ENCODE measurements at places on chromosomes 11 and 22. TPM values are rescaled to one million over a fixed set of nuclear protein-coding genes. Genes with fewer than 3 reads are reported as not detected.

DNA sequence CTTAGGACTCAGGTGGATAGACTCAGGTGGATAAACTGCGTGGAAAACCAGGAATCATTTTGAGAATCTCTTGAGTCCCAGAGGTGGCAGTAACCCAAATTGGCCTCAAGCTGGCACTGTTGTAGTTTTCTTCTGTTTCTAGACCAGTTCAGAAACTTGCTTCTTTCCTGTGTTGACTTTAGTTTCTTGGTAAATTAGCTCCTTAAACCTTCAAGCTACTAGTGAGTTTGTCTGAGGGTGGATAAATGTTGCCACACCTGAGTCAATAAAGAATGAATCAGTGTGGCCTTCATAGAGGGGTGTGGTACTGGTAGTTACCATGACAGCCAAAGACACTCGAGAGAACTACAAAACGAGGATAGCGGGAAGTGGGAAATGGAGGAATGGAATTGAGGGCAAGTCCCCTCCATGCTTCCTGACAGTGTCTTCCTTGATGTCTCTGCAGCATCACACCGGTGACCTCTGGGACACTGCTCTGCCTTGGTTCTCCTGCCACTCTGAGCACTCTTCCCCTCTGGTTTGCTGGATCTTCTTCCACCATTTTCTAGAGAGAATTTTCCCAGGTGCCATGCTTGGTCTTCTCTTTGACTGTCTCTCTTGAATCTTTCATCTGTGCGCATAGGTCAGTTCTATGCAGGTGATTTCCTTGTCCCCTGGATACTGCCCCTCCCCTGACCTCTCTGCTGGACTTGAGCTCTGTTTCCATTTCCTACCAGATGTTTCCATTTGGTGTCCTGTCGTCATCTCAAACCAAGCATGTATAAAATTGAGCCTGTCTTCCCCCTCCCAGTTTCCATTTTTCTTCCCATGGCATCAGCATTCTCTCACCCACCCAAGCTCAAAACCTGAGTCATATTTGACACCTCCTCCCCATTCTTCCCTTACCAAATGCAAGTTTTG, 7.2 kb downstream of the POLD4 start:
- no peak for DNase-seq
- H3K4me1 ChIP-seq = peaks cover 30% of the 10 kb centered on the region
- H3K36me3 ChIP-seq = peaks cover 2% of the 10 kb centered on the region
- H3K27ac ChIP-seq = peak overlapping the region; percentile 21
- H3K27me3 ChIP-seq = no peaks in the 10 kb centered on the region

The NLRP14 gene
- total RNA-seq = 0.13 TPM

GRCh38 chr11:35139722-35140282, 831 bp downstream of the CD44 start:
- peak overlapping the region; percentile 88 for H3K4me3 ChIP-seq
- H3K36me3 ChIP-seq = peaks cover 46% of the 10 kb centered on the region
- no peaks in the 10 kb centered on the region for H3K27me3 ChIP-seq
- no peak for DNase-seq

DNA sequence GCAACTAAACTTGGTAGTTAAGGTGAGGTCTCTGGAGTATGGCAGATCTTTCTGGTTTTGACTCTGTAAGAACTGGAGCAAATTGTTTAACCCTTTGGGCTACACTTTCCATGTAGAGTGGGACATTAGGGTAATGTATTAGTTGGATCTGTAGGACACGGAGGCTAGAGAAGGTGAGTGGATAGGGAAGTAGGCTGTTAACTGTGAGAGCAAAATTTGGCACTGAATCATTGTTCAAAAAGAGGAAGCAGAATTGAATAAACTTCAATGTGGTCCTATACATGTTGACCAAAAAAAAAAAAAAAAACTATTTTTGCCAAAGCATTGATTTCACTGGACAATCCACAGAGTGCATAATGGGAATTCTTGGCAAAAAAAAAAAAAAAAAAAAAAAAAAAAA, 370.2 kb upstream of the CHORDC1 start:
- H3K27me3 ChIP-seq = no peaks in the 10 kb centered on the region
- no peak for DNase-seq
- no peak overlapping the region for H3K27ac ChIP-seq

DNA sequence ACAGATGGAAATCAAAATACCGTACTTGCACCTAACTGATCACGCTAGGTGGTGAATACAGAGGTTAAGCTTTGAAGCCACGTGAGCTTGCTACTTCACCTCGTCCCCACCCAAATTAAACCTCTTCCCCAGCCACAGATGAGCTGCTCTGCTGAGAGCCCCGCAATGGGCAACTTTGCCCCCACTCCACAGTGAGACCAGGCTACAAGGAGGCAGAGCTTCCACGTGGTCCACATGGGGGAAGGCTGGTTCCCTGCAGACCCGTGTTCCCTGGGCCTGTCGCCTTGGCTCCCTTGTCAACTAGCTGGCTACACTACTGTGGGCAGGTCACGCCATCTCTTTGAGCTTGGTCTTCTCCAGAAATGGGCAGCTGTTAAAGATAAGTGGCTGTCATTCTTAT, 10.9 kb downstream of the CD5 start:
- H3K27me3 ChIP-seq = no peaks in the 10 kb centered on the region
- H3K4me1 ChIP-seq = peaks cover 91% of the 10 kb centered on the region
- peak overlapping the region; percentile 49 for H3K4me3 ChIP-seq
- DNase-seq = no peak

DNA sequence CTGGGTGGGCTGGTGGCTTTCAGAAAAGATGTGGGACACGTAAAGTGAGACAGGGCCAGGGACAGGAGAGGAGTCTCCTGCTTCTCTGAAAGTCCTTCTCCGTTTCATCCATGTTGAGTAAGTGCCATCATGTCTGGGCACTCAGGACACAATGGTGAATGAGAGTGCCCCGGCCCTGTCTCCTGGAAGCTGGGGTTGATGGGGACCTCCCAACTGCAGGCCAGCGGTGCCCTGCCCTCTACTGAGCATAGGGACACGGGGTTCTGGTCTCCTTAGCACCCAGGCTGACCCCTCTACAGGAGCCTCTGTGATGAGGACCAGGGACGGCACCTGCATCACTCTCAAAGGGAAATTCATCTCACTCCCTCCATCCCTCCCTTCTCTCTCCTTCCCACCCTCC, 772.3 kb downstream of the BRD1 start:
- no peak overlapping the region for H3K4me3 ChIP-seq
- DNase-seq = no peak
- H3K36me3 ChIP-seq = no peaks in the 10 kb centered on the region
- no peaks in the 10 kb centered on the region for H3K4me1 ChIP-seq

- no peaks in the 10 kb centered on the region for H3K4me1 ChIP-seq
- H3K4me3 ChIP-seq = no peak overlapping the region
- DNase-seq = no peak
- H3K27ac ChIP-seq = no peak overlapping the region
- H3K27me3 ChIP-seq = no peaks in the 10 kb centered on the region
These were observed 126.2 kb downstream of the BCR start for GRCh38 chr22:23306438-23306921.

- H3K27ac ChIP-seq = no peak overlapping the region
- H3K27me3 ChIP-seq = peaks cover 3% of the 10 kb centered on the region
- no peaks in the 10 kb centered on the region for H3K36me3 ChIP-seq
- no peak for DNase-seq
- no peak overlapping the region for H3K4me3 ChIP-seq
These were observed 90.1 kb downstream of the PHF21B start for GRCh38 chr22:44919691-44920090.

The CASP5 gene
- not detected for total RNA-seq

DNA sequence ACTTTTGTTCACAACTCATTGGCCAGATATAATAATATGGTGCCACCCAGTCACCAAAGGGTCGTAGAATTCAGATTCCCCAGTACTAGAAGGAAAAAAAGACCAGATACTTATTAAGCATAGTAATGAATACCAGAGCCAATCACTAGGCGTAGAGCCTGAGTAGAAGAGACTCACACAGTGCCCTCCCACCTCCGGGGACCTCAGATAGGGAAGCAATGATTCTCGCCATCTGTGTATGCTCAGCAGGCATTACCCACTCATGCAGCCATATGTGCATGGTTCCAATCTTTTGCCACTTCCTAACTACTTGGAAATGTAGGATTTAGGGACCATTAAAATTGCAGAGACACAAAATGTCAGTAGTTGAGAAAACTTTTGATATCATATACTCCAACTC, 85.3 kb downstream of the C11orf87 start:
- no peaks in the 10 kb centered on the region for H3K36me3 ChIP-seq
- H3K4me3 ChIP-seq = no peak overlapping the region
- H3K4me1 ChIP-seq = no peaks in the 10 kb centered on the region
- H3K27me3 ChIP-seq = no peaks in the 10 kb centered on the region
- no peak overlapping the region for H3K27ac ChIP-seq
- DNase-seq = no peak

- H3K36me3 ChIP-seq = peaks cover 85% of the 10 kb centered on the region
- no peaks in the 10 kb centered on the region for H3K27me3 ChIP-seq
- peak overlapping the region; percentile 61 for H3K27ac ChIP-seq
- peaks cover 58% of the 10 kb centered on the region for H3K4me1 ChIP-seq
These were observed 35.1 kb downstream of the APOL1 start for GRCh38 chr22:36287881-36288515.

DNA sequence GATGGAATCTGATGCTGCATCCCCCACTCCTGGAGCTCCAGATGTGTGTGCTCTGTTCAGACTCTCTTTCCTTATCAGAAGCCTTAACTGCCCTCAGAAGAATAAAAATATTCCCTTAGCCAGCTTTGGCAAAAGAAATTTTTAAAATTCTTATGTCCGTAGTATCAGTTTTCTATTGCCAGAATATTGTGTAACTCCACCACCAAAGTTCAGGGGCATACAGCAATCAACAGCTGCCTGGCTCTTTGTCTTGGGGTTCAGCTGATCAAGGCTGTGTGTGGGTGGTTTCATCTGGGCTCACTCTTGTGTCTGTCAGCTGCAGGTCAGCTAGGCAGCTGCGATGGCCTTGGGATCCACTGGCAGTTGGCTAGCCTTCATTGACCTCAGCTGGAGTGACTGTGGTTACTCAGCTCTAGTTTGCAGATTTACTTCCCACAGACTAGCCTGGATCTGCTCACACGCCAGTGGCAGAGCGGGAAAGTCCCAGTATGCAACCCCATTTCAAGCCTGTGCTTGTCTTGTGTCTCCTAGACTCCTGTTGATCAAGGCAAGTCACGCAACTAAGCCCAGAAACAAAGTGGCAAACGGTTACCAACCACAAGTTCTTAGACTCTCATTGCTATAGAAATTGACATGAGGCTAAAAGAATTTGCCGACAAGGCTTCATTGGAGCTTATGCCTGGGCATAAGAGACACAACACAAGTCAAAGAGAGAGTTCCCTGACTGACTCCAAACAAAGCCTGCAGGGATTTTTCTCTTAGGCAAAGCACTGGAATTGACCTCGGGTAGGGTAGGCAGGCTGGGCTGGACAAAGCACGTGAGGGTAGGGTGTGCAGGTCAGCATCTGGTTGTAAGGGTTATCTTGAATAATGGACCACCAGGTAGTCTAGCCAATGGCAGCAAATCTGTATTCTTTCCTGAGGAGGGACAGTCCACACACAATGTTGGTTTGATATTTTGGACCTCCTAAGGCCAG, 7.5 kb downstream of the TMEM138 start:
- H3K4me3 ChIP-seq = no peak overlapping the region
- no peaks in the 10 kb centered on the region for H3K27me3 ChIP-seq
- no peak for DNase-seq
- H3K27ac ChIP-seq = peak overlapping the region; percentile 18
- H3K36me3 ChIP-seq = peaks cover 65% of the 10 kb centered on the region
- peaks cover 14% of the 10 kb centered on the region for H3K4me1 ChIP-seq

The SLC43A3 gene
- 103 TPM for total RNA-seq
